Stimulated activated CD4-positive, alpha-beta T cell treated with anti-CD3 and anti-CD28 coated beads, Interleukin-4, amount 100 ng/mL, for 1 hour (primary cell): ENCODE measurements at places on chromosomes 5 and 9.

GRCh38 chr5:176776916-176777315, 33.4 kb upstream of the UNC5A start:
- DNase-seq, result no peak

DNA sequence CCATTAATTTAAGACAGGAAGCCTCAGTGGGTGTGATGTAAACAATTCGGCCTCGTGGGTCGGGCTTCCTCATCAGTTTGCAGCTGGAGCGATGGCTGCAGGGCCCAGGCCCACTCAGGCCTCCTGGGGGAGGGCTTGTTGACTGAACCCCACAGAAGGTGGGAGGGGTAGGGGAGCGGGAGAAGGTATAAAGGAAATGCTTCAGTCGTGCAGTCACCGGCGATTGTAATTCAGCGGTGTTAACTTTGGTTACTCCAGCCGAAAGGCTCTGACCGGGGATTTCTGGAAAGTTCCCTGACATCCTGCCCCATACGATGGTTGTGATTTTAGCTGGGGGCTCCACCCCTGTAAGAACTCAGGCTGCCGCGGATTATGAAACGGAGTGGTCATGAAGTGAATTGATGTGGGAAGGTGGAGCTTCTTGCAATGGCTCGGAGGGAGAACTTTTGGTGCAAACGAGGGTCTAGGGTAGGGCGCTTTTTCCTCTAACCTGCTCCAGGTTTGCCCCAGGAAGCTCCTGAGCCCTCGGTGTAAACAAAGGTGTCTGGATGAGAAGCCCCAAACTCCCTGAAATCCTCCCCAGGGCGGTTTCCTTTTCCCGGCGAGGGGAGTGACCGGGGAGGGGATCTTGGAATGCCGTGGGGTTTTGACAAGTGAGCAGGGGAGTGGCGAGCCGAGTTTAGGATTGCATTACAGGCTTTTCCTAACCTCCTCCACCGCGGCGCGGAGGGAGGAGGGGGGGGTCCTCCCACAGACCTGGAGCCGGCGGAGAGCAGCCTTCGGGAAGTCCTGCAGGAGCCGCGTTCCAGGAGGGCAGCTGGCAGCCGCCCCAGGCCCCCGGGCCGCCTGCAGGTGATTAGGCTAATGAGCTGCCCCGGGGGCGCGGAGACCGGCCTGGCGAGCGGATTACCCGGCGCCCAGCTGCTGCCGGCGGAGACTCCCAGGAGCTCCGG, 215.5 kb downstream of the PDZD2 start:
- DNase-seq, result no peak

DNA sequence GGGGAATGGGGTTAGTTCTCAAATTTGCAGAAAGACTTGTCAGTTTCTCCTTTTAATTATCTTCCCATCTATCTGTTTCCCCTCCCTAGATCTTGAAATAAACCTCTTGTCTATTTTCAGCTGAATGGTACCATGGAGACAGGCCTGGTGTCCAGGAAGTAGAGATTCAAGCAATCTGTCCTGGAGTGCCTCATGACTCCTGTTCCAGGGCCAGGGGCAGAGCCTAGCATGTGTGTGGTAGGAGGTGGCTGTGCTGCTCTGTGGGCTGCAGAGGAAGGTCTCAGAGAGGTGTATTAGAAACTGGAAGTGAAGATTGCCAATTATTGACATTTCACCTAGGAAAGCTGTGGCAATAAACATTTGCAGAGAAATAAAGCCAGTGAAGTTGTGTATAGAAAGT, 175.8 kb upstream of the ATP10B start:
- DNase-seq, result no peak

DNA sequence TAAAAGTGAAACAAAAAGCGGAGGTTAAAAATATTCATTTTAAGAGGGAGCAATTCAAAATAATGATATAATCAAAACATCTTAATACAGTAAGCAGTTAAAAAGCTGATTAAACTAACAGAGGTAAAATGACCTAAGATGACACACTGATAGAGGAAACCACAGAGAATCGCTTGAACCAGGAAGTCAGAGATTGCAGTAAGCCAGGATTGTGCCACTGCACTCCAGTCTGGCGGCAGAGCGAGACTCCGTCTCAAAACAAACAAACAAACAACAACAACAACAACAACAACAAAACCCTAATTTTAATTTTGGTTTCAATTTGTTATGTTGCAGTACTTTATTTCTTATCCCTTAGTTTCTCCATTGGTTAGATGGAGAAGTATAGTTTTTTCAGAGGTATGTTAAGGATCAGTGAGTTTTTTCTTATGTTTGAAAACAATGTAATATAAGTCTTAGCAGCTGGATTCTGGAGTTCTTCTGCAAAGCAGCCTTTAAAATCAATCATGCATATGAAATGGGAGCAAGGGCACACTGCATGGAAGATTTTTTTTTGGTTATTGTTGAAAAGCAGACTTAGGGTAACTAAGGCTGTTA, 58.5 kb downstream of the MLANA start:
- no peak for DNase-seq

GRCh38 chr5:56099346-56099745, 104.6 kb upstream of the IL6ST start:
- no peak for DNase-seq

- DNase-seq, result no peak
These were observed 26.5 kb upstream of the KCNN2 start for GRCh38 chr5:114335391-114335790.

DNA sequence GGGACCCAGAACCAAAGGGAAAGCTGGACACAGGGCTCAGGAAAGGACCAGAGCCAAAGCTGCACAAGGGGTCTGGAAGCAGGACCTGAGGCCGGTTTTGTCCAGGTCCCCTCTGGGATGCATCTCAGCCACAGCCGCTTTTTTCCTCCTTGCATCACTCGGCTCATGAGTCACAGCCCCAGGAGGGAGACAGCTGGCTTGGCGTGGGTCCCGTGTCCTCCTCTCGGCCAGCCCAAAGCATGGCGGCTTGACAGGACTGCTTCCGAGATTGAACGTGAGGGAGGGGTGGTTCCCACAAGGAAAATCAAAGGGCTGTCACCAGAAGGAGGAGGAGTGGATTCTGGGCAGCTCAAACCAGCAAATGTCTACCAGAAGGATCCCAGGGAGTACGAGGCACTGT, 56.7 kb upstream of the CPLX2 start:
- no peak for DNase-seq

- no peak for DNase-seq
These were observed 410 bp downstream of the GLIPR2 start for GRCh38 chr9:36136894-36137391.

- DNase-seq, result no peak
These were observed 96.2 kb downstream of the TSSK1B start for GRCh38 chr5:113338628-113339027.

- DNase-seq, result no peak
These were observed 43.4 kb downstream of the DPYSL3 start for GRCh38 chr5:147466360-147466980.

- DNase-seq, result no peak
These were observed 42.1 kb upstream of the CTNND2 start for GRCh38 chr5:11946317-11946716.

- DNase-seq, result no peak
These were observed 63.7 kb downstream of the LURAP1L start for GRCh38 chr9:12838546-12838945.

DNA sequence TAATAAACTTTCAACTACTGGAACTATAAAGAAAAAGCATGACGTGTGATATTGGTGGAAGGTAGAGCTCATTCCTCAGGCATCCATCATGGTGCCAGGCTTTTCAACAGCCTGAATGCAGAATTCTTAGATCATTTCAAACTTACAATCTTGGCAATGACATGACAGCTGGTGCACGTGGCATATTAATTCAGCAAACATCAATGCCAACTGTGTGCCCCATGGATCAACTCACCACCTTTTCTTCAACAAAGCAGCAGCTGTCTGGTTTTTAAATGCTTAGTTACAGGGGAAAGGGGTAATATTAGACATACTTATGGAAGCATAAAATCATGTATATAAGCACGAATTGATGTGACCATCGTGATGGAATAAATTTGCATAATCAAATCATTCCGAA, 56.0 kb upstream of the OR13F1 start:
- no peak for DNase-seq

DNA sequence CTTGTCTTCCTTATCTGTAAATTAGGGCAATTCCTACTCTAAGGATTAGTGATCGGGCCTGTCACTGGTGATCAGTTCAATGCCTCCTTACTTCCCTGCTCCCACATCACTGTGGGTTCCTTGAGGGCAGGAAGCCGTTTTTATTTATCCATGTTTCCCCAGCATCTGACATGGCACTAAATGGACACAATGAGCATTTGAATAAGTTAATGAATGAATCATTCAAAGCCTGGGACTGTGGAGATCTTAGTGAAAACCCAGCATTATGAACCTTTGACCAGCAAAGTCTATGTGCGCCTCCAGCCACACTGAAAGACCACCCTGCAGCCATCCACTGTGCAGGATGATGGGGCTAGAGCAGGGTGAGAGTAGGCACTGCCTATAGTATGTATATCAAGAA, 11.6 kb downstream of the COL15A1 start:
- no peak for DNase-seq

DNA sequence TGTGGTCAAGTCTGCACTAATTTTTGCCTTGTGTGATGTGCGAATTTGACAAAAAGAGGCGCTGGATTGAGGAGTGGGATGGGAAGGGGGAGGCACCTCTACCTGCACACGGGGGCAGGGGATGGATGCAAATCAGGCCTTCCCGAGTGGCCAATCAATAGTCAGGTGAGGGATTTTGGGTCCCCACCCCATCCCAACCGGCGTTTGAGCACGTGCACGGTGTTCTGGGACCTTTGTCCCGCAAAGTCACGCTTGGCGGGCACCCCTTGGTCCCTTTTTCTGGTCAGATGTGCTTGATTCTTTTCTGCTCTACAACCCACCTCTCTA, 685 bp upstream of the ADAMTS19 start:
- DNase-seq, result no peak

DNA sequence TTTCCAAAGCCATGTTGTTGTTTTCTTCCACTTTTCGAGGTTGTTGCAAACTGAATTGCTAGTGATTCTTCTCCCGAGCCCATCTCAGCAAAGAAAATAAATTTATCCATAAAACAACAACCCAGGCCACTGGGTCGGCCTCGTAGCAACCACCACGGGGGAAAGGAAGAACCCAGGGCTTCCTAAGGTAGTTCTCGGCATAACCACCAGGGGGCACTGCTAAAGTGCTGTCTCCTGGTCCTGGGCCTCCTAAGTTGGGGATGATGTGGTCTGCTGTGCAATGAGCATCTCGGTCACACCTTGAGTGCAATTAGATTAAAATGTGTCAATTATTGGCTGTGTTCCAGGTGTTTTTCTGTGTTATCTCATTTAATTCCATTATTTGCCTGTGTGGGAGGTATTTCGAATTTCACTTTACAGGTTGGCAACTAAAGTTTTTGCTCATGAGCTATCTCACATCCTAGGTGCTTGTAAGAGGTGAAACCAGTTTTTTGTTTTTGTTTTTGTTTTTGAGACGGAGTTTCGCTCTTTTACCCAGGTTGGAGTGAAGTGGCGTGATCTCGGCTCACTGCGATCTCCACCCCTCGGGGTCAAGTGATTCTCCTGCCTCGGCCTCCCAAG, 102.8 kb upstream of the DAP start:
- peak; percentile 42 for DNase-seq

GRCh38 chr9:90251316-90251715, 391.3 kb downstream of the DIRAS2 start:
- no peak for DNase-seq

DNA sequence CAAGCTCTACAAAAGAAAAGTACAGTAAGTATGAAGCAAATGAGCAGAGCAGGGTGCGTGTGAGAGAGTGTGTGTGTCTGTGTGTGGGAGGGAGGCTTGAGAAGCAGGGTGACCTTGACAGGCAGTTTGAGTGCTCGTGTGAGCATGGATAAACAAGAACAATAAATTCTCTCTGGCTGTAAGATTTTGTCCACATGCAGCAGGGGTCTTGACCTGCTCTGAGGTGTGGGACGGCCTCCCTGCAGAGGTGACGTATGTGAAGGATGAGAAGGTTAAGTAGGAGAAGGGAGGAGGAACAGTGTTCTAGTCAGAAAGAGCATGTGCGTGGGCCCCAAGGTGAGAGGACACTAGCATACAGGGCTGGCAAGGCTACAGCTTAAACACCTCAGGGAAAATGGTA, 49.0 kb downstream of the SPTLC1 start:
- DNase-seq, result no peak

GRCh38 chr5:159655757-159656409, 260.4 kb upstream of the ADRA1B start:
- no peak for DNase-seq

DNA sequence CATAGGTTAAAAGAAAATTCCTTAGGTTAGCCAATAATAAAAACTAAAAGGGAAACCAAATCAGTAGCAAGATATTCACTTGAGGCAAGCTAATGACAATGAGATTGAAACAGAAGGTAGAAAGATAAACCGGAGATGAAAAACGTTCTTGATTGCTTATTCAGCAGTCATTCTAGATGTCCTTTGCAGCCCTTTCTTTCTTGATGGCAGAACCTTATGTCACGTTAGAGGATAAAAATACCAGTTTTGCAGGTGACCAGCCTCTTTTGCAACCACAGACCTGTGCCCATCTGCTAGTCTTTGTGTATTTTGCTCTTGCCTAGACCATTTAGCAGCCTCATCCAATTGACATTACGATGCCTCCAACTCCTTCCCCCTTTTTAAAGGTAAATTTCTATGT, 337.8 kb downstream of the DMAC1 start:
- DNase-seq, result no peak

GRCh38 chr9:133671371-133671770, 35.2 kb downstream of the DBH start:
- no peak for DNase-seq

GRCh38 chr5:14557203-14557770, 24.3 kb upstream of the OTULINL start:
- no peak for DNase-seq

DNA sequence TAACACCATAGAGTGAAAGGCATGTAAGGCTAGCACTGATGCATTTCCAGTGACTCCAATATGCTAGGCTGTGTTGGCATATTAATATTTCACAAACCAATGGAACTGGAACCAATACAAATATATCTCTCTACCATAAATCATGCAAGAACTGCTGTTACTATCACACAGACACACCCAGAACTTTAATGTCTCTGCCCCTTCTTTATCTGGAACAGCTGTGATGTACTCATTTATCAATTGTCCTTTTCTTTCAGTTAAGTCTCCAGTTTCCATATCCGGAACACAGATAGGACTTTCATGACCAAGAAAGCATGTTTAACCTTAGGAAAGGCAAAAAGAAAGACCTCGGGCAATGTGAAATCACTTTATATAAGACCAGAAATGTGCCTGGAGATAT, 70.3 kb downstream of the SPTLC1 start:
- no peak for DNase-seq
